Gastrocnemius medialis (tissue), 4 donors: ENCODE measurements at places on chromosomes 4 and X.

DNA sequence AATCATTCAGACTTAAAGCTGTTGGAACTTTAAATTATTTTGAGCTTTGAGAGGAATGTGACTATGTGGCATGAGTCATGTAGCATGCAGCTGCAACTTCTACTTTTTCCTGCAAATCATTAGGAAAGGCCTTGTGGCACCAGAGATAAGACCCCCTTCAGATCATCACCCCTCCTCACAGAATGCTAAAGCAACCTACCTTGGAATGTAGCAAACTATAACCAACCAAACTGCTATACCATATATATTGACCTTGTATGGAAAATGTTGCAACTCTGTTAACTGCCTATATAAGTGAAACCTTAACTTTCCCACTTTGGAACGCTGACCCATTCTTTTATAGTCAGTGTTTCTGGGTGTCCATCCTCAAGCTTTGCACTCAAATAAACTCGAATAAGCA is 32.0 kb downstream of the ATXN3L start:
- DNase-seq: no peak

DNA sequence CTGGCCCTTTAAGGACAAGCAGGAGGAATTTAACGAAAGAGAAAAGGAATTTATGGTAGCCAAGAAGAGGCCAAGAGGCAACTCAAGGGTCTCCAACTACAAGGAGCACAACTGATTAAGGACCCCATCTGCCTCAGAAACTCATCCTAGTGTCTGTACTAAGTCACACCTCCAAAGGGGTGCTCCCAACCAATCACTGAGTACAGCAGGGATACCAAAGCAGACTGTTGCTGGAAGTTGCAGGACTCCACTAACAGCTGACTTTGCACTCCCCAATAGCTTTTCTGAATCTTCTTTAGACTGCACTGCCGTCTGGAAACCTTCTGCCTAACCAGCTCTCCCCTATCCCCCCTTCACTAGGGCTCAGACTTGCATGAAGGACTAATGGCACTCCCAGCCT is 50.6 kb downstream of the ATP11C start:
- DNase-seq: no peak

DNA sequence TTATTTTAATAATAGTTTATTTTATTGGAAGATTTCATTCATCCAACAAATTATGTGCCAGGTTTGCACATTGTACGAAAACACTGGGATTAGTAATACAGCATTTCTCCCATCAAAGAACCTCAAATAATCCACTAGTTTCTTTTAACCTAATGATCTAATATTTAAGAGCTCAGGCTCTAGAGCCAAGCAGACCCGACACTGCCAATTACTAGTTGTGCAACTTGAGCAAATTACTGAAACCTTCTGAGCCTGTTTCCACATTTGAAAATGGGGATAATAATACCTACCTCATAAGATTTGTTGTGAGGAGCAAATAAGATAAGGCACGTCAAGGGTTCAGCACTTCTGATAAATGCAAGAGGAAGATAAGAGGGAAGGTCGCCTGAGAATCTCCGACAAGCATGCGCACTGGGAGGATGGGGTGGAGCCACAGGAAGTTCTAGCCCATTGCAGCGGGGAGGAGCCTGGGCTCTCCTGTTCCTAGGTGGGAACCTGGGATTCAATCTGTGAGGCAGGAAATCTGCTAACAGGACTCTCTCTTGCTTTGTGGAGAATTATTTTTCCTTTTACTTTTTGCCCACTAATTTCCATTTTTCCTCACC is 141.5 kb upstream of the SMAD1 start:
- no peak for DNase-seq

DNA sequence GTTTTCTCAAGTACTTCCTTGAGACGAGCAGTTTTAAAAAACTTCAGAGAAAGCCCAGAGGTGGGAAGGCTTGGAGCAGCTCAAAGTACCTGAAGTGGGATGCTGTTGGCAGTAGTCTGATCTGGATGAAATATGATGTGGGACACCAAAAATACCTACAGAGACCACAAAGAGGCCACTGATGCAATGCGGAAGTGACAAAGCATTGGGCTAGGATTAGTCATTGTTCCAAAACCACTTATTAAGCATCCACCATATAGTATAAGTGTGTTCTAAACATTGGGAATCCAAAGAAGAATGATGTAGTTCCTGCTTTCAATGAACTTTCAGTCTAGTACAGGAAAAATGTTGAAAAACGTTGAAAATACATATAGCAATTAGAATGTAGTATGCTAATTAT is 386.1 kb upstream of the CNKSR2 start:
- DNase-seq: no peak

DNA sequence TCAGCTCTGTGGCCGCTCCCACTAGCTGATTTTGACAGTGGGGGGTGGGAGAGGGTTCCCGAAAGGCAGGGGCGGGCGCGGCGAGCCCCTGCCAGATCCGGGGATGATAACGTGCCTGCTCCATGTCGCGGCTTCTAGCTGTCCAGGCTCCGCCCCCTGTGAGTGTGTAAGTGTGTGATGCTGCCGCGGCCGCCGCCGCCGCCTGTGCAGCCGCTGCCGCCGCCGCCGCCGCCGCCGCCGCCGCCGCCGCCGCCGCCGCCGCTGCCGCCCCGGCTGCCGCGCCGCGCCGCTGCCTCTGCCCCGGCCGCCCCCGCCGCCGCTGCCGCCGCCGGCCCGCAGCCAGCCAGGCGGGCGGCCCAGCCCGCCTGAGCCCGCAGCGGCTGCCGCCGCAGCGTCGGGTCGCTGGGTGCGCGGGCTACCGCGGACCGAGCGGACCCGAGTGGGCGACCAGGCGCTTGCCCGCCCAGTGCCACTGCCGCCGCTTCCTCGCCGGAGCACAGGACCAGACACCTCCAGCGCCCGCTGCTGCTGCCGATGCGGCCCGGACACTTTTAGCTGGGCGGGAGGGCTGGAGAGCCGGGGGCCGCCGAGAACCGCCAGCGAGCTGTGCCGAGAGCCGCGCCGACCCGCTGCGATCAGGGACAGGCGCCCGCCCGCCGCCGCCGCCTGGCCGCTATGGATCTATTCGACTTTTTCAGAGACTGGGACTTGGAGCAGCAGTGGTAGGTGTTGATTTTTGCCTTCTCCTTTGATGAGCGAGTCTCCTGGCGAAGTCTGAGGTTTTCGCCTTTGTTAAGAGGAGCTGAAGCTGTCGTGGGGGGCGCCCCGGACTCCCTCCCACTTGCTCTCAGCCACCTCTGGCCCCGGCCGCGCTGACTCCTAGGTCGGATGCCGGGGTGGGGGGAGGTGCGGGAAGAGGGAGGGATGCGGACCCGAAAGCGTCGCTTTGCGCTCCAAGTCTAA is at the start of gene AFF2:
AFF2 (plus strand) TSS at position 195 of the 963 bp plus-strand sequence; CDS start at position 676, 481 bp downstream.
- DNase-seq: no peak
